Memory B cell (primary cell): ENCODE measurements at places on chromosomes 7 and 10.

GRCh38 chr7:158651968-158652565 lies 52.5 kb downstream of the NCAPG2 start:
- no peak overlapping the region for H3K27ac ChIP-seq
- H3K4me3 ChIP-seq, result no peak overlapping the region
- DNase-seq, result no peak
- no peaks in the 10 kb centered on the region for H3K4me1 ChIP-seq

- peak overlapping the region; percentile 73 for H3K27ac ChIP-seq
- H3K4me3 ChIP-seq, result no peak overlapping the region
- no peaks in the 10 kb centered on the region for H3K36me3 ChIP-seq
These were observed 227.3 kb downstream of the PTEN start for GRCh38 chr10:88090568-88091214.

- no peaks in the 10 kb centered on the region for H3K4me1 ChIP-seq
- no peak overlapping the region for H3K27ac ChIP-seq
- H3K36me3 ChIP-seq, result no peaks in the 10 kb centered on the region
- H3K4me3 ChIP-seq, result no peak overlapping the region
- peaks cover 5% of the 10 kb centered on the region for H3K27me3 ChIP-seq
These were observed 297.6 kb downstream of the GPAM start for GRCh38 chr10:111885919-111886318.

- no peak overlapping the region for H3K27ac ChIP-seq
- H3K4me3 ChIP-seq, result no peak overlapping the region
- H3K4me1 ChIP-seq, result no peaks in the 10 kb centered on the region
- DNase-seq, result no peak
These were observed 584.9 kb downstream of the TNS3 start for GRCh38 chr7:46996972-46997371.

DNA sequence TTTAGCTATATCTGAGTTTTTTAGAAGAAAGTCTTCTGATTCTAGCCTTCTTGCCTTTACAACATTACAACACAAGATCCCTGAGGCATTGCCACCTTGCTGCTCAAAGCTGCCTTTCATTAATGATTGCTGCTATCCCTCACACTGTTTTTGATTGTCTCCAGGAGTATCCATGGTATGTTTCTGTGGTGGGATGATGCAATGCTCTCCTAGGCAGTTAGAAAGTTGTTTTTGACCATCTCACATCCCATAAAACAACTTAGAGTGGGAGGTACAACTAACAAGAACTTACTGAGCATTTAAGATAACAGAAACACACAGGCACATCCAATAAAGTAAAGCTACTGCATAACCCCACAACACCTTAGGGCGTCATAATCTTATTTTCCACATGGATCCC lies 1156.0 kb upstream of the LRRTM3 start:
- no peaks in the 10 kb centered on the region for H3K27me3 ChIP-seq
- H3K4me3 ChIP-seq, result no peak overlapping the region
- H3K4me1 ChIP-seq, result no peaks in the 10 kb centered on the region
- no peak overlapping the region for H3K27ac ChIP-seq
- no peaks in the 10 kb centered on the region for H3K36me3 ChIP-seq
